ENCODE measurements at places on chromosomes 7 and 10.

DNA sequence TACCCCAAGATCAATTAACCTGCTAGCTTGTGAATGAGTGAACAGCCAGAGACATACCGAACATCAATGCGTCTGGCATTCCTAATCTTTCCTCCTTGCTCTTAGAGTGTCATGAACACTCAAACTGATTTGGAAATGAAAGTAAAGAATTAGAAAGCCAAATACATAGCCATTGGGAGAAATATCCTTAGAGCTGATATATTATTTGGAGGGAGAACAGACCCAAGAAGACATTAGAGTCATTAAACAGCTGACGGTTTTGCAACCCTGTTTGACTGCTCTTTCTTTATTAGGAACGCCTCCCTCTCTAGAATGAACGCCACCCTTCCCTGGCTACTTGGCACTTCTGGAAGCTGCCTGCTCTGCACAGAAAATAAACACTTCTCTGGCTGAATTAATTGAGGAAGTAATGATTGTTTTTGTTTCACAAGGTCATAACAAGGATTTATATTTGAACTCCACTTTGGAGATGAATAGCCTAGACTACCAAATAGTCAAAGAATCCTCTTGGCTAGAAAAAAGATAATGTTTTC, 42.8 kb downstream of the CTTNBP2 start:
- no peak for DNase-seq

- DNase-seq: no peak
Observed at GRCh38 chr10:77386838-77387237, 250.8 kb downstream of the KCNMA1 start.

DNA sequence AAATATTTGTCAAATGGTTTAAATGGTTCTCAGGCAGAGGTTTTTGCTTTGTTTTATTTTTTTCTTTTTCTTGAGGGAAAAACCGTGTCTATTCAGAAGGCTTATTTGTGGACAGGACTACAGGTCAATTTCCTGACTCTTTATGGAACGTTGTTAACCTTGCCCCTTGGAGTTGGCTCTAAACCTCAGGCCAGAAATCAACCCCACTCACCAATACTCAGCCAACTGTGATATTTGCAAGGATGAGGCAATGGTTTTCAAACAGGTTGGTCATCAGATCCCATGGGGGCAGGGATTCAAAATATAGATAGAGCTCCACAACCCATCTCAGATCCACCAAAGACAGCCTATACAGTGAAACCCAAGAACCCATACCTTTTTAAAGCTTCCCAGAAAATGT, 10.2 kb downstream of the PDLIM1 start:
- DNase-seq: no peak

DNA sequence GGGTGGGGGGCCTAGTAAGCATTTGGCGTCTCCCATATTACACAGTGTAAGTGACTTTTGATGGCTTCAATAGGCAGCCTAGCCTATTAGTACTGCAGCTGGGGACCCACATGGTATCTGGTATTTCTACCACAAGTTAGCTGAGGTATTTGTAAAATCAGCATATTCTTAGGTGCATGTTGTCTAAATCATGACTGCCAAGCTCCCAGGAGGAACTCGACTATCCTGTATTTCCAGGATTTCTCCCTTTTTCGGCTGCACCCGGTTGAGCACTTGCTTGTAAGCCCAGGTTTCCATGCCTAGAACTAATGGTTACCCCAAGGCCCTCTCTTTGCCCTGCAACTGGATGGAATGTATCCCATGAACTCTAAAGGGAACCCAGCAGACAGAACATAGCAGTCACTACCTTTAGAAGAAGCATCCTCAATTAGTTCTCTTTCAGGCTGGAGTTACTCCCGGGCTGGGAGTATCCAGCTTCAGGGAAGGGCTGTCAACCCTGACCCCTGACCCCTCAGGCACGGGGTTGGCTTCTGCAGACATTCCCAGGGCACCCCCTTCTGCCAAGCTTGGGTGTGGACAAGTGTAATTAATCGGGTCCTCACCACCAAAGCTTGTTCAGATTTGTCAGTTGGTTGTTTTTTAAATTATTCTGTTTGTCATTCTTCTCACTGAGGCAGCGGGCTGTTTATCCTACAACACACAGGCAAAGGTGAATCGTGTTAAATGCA, 90.3 kb upstream of the PARD3 start:
- no peak for DNase-seq

DNA sequence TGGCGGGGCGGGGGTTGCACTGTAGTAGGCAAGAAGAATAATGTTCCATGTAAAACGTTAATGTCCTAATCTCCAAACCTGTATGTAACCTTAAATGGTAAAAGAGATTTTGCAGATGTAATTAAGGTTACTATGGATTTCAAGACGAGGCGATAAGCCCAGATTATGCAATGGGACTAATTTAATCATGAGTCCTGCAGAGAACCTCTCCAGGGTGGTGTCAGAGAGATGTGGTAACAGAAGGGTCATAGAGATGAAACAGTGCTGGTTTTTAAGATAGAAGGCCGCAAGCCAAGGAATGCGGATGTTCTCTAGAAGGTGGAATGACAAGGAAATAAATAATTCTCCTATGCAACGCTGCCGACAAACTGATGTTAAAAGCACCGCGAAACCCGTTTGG, 57.1 kb downstream of the UBE3C start:
- DNase-seq: no peak

DNA sequence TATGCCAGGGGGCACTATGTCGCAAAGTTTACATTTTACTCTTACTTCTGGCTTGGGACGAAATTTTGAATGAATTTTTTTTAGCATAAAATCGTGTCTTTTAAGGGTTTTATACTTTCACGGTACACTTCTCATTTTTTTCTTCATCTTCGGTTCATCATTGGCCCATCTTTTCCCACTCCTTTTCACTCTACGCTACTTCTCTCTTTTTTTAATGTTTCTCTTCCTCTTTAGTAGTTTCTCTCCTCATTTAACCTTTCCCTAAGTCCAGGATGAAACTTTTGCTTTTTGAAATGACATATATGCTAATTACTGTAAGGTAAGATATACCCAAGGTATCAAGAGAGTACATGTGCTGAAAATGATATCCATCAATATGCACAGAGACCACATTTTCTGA, 39.5 kb downstream of the C7orf33 start:
- no peak for DNase-seq

GRCh38 chr7:23672033-23672432, 8.0 kb upstream of the FAM221A start:
- DNase-seq: no peak

GRCh38 chr7:913736-914520, 37.6 kb downstream of the GET4 start:
- DNase-seq: no peak

DNA sequence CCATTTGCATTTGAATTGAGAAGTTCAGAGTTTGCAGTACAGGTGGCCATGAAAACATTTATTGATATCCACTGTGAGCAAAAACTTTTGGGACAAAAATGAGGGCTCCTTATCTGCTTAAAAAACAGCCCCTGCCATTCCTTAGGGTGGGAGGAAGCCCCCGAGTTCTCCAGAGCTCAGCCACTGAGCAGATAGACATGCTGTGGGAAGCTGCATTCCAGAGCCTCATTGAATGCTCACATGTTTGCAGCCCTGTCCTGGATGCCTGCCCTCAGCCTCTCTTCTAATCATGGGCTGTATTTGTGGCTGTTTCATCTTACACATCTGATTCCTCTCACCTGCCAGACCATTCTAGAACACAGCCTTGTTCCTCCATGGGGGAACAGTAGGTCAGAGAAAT, 33.3 kb downstream of the PLPP4 start:
- DNase-seq: no peak

DNA sequence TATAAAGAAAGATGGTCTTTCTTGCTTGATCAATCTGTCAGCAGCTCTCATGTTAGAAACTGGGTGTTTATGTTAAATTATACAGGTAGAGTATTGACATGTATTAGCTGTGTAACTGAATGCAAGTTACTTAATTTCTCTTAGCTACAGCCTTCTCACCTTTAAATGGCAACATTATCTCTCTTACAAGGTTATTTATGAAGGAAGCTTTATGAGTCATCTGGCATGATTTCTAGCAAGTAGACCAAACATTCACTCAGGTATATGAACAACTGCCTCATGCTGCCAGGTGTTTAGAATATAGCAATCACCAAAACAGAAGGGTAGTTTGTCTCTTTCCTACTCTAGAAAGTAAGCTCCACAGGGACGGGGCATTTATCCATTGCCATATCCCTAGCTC, 8.5 kb downstream of the ARL4A start:
- no peak for DNase-seq

GRCh38 chr10:109947111-109947920, 24.0 kb upstream of the XPNPEP1 start:
- DNase-seq: no peak

DNA sequence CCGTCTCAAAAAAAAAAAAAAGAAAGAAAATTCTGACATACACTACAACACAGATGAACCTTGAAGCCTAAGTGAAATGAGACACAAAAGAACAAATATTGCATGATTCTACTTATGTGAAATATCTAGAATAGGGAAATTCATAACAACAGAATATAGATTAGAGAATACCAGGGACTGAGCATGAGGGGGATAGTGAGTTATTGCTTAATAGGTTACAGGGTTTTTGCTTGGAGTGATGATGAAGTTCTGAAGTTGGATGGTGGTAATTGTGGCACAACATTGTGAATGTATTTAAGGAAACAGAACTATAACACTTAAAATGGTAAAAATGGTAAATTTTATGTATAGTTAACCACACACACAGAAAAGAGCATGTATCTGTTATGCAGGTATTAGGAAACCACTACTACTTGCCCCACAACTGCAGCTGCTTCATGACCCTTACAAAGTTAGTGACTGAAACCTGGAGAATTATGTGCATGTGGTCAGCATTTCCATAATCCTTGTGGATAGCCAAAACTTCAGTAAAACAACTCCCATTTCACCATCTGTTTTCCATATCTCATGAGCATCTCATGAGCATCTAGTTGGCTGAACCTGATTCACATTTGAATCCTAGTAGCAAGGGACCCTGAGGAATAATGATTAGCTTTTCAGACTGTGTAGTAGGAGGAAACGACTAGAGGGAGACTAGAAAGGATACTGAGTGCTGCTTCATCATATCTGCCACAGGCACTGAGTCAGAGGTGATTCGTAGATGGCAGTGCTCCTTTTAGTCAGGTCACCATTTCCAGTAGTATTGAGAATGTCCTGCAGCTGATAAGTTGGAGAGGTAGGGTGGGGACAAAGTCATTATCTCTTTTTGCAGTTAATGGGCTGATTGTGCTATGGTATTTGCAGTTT, 26.3 kb downstream of the SAMD8 start:
- DNase-seq: no peak

- no peak for DNase-seq
Observed at GRCh38 chr10:71031603-71032002, 143.2 kb upstream of the PCBD1 start.

DNA sequence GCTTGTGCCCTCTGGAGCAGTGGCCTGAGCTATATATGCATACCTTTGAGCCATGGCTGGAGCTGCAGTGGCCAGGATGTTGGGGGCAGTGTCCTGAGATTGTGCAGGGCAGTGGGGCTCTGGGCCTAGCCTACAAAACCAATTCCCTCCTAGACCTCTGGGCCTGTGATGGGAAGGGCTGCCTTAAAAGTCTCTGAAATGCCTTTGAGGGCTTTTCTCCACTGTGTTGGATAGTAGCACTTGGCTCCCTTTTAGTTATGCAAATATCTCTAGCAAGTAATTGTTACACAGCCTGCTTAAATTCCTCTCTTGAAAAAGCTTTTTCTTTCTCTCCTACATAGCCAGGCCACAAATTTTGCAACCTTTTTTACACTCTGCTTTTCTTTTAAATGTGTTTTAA, 426.4 kb downstream of the ACTR3B start:
- DNase-seq: no peak

DNA sequence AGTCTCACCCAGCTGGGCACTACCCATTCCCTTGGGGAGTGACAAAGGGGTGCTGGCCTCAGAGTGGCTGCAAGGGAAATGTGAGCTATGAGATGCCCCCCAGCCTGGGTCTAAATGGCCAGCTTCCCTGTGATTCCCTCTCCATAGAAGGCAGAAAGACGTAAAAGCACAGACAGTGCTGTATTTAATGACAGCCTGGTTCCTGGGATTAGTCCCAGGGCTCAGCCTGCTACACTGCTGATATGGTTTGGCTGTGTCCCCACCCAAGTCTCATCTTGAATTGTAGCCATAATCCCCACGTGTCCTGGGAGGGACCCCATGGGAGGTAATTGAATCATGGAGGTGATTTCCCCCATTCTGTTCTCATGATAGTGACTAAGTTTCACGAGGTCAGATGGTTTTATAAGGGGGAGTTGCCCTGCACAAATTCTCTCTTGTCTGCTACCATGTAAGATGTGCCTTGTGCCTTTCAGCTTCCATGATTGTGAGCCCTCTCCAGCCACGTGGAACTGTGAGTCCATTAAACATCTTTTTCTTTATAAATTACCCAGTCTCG, 23.9 kb upstream of the CALN1 start:
- no peak for DNase-seq

- peak; percentile 47 for DNase-seq
Observed at GRCh38 chr7:17769918-17770317, 170.4 kb downstream of the SNX13 start.

DNA sequence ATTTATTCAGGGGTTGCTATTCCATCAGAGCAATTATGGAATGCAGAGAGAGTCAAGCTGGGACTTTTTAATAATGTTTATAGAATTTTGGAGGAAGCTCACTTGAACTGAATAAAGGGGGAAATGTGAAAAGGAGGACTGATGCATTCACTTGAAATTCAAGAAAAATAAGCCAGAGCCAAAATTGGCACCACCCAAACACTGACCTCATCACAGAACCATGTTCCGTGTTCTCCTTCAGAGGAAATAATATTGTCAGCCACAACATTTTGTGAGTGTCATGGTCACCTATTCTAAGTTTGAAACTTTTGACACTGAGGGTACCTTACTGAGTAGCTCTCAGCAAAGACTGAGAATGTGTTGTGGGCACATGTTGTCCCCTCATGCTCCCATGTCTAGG, 207.0 kb downstream of the ANK3 start:
- DNase-seq: no peak

Measured in germinal center (tissue), 1 donor.